GM12864 (cell line): ENCODE measurements at places on chromosomes 5 and 9.

DNA sequence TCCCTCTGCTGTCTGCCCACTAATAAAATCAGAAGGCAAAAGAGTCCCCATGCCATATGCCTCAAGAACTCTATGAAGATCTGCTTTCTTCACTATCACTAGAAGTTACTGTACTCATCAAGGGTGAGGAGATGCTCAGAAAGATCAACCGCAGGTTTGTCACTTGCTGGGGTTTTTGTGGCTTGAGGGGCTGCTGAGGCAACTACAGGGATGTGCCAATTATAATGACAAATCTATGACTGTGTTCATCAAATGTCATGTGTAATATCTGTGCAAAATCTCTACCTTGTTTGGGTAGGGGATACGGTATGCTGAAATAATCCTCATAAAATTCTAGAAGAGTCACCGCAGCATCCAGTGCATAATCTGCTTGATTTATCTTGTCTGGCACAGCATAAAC is 13.0 kb downstream of the ERAP1 start:
- DNase-seq: no peak

GRCh38 chr9:110111868-110112267 is 96.1 kb downstream of the C9orf152 start:
- DNase-seq: no peak

- DNase-seq: no peak
Observed at GRCh38 chr5:2550509-2550908, 201.0 kb downstream of the IRX2 start.

DNA sequence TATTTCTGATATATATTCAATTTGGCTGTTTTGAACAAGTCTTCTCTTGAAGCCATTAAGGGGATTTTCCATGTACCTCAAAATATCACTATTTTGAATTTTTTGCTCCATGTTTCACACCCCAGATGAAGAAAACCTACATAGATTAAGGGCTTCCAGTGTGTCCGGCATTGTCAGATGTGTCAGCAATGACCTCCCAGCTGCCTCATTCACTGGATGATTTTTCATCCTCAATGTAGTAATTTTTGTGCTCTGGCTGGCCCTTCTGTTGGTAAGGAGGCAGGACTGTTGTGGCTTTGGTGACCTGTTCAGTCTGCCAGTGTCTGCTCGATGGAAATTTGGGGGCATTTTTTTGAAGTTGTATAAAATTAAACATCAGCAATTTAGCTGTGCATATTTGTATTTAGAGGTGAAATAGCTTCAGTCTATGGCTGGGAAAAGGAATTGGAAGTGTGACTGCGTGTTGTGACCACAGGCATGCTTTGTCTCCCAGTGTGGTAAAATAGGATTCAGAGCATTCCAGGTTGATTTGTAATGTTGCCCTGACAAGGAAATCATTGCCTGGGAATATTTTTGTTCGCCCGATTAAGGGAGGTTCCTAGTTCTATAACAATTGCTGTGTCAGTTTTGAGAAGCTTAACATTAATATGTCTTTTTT is 312.4 kb downstream of the ARHGEF28 start:
- no peak for DNase-seq

- DNase-seq: no peak
Observed at GRCh38 chr9:115130176-115130575, 12.2 kb upstream of the TNC start.

- no peak for DNase-seq
Observed at GRCh38 chr5:158773161-158773560, 326.6 kb downstream of the EBF1 start.

- DNase-seq: no peak
Observed at GRCh38 chr9:81052846-81053245, 636.5 kb downstream of the TLE1 start.

DNA sequence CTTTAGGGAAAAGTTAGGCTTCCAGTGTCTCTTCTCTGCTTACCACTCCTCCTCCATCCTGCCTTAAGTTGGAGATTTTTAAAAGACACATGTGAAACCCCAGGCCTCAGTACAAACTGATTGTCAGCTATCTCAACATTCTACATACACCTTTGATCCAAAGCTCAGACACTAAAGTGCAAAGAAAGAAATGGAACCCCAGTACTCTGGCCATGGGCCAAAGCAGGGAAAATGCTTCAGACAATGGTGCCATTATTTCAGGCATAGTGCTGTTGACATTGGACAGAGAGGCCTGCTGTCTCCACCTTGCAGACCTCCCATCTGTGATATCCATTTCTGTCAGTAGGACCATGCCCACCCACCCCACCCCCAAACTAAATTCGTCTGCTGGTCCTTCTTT is 49.1 kb downstream of the G3BP1 start:
- DNase-seq: no peak

DNA sequence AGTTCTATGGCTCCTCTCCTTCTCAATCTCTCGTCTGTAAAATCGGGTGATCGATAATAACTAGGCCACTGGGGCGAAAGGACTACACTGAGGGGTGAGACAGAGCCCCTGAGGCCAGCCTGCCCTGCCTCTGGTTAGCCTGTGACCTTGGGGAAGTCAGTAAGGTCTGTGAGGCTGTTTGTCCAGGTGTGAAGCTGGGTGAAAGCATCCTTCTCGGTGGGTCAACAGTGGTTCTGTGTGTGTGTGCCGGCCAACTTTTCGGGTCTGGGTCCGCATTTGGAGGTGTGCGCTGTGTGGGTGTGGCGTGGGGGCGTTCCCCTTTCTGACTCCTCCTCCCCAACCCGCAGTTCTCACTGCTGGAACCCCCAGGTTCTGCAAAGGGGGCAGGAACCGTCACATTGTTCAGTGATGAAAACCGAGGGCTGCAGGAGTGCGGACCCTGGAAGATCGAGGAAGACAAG is 5.0 kb upstream of the RNF44 start:
- no peak for DNase-seq

- no peak for DNase-seq
Observed at GRCh38 chr9:80292231-80292630, 720.5 kb downstream of the TLE4 start.

- DNase-seq: no peak
Observed at GRCh38 chr5:124512236-124512635, 234.2 kb downstream of the ZNF608 start.

DNA sequence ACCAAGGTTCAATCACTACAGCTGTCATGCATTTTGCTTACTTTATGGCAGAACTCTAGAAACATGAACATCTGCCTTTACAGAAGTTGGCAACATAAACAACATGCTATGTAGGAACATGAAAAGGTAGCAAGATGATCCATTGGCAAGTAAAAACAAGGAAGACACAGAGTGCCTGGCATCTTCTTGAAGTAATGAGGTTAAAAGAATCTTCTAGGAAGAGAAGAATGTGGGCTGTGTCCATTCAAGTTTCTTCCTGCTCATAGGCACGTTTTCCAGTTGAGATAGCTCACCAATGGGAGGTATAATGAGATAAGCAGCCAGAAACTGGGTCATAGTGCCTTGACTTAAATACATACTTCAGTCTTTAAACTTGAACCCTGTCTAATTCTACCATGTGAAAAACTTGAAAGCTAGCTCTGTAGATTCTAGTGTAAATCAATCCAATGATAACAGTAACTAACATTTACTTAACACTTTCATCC is 109.4 kb upstream of the PRLR start:
- no peak for DNase-seq

DNA sequence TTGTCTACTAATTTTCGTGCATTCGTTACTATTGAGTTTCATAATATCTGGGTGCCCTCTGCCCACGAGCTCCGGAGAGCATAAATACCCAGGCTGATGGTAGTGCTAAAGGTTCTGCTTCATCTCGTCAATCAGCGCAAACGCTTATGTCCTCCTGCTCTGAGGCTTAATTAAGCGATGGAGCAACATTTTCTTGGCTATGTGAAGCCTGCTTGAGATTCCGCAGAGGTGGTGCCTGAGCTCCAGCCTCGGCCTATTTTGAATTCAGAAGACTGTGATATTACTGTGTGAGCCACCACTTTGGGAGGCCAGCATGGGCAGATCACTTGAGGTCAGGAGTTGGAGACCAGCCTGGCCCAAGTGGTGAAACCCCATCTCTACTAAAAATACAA is 44.8 kb downstream of the ANXA2R start:
- no peak for DNase-seq

GRCh38 chr5:36208786-36209185 is 32.9 kb downstream of the NADK2 start:
- DNase-seq: no peak

DNA sequence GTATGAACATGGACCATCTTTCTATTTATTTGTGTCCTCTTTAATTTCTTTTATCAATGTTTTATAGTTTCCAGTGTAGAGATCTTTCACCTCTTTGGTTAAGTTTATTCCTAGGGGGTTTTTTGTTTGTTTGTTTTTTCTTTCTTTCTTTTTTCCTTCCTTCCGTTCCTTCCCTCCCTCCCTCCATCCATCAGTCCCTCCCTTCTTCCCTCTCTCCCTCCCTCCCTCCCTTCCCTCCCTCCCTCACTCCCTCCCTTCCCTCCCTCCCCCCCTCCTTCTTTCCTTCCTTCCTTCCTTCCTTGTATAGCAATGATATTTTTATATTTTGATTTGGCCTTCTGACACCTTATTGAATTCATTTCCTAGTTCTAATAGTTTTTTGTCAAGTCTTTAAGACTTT is 23.4 kb upstream of the IGFBPL1 start:
- no peak for DNase-seq

GRCh38 chr9:113851873-113852272 is 24.2 kb upstream of the ZNF618 start:
- no peak for DNase-seq

DNA sequence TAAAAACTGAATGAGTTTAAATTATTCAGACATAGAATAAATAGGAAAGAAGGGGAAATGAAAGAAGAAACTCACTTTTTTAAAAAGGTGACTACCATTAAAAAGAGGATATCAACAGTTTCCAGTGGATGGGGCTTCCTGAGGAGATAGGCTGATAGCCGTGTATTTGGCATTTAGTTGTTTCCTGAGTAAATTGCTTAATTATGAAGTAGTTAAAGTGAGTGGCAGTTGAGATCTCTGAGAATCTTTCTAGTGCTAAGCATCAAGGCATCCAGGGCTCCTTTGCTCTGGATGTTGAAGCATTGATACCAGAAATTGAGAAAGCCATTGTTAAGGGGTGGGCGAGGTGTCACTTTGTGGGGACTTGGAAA is 2.7 kb downstream of the TNFAIP8 start:
- DNase-seq: no peak

- no peak for DNase-seq
Observed at GRCh38 chr9:6564360-6564759, 81.2 kb downstream of the GLDC start.

- no peak for DNase-seq
Observed at GRCh38 chr9:27799326-27799725, 226.0 kb upstream of the C9orf72 start.

DNA sequence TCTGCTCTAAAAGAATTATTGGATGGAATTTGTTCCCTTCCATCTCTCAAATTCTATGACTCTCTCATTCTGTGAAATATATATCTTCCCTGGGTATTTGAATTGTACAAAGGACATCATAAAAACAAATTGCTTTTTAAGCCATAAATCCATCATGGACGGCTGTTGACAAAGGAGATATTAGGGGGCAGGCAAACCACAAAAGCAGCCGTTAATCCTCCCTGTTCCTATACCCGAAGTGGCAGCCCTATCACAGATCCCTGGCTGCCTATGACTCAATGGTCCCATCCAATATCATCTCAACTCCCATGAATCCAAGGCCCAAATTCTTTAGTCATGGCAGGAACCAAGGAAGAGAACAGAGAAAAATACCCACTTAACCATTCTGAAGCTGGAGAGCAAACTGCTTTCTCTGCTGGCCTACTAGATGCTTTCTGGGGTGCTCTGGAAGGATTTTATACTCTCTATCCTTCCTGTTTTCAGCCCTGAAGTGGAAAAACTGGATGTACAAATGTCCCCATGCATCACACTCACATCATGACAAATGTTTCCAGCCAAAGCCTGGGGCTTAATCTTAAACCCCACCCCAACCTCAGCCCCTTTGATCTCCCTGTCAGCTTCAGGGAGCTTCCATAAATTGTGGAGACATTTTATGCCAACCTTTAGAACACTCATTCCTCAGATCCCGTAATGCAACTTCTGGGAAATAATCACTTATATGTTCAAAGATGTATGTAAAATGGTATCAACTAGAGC is 59.5 kb downstream of the FAM114A2 start:
- no peak for DNase-seq

DNA sequence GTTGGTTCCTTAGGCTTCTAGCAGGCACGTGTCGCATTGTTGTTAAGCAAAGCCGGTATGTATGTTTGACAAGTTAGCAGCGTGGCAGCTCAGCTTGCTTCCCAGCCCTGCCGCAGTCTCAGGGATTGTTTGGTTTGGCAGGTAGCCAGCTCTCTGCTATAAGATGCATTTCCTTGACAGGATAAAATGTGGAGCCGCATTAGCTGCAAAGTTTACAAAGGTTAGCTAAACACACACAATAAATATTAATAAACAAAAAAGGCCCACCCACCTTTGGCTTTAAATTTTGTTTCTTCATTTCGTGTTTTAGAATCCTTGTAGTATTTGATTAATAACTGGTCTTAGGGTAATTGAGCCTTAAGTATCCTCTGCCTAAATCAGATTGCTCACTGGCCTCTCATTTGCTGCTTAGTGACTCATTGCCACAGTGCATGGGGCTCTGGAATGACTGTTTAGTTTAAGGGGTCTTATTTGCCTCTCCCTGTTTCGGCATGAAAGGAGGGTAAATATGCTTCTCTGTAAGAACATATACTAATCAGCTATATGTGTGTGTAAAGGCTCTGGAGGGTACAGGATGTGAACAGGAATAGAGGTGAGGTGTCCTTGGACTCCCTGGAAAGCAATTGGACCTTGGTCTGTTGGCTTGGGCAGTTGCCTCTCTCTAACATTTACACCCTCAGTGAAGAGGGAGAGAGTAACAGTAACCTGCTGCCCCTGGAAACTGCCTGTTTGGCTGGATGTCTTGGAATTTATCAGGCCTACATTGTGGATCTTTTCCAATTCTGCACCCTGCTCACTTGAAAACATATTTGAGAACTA is 122.0 kb downstream of the GDNF start:
- DNase-seq: no peak

GRCh38 chr9:129459547-129460322 is 161.2 kb downstream of the C9orf50 start:
- DNase-seq: no peak

GRCh38 chr5:150448952-150449516 is 505 bp downstream of the RPS14 start:
- no peak for DNase-seq

DNA sequence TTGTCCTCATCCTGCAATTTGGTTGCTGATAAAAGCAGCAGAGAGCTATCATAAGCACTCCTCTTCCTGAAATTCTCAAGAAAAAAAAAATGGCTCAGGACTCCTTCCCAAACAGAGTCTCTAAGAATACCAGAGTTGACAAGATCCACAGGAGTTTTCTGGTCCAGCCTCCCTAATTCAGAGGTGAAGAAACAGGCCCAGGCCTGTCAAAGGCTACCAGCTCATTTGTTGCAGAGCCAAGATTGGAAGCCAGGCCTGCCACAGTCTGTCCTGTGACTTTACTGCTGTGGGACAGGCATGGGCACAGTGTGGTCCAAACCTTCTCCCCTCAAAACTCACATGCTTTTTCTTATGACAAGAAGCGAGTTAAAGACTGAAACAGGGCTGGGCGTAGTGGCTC is 41.5 kb downstream of the NIPSNAP3B start:
- DNase-seq: no peak
